ENCODE measurements at places on chromosomes 4 and X. TPM values are rescaled to one million over a fixed set of nuclear protein-coding genes. Genes with fewer than 3 reads are reported as not detected.

Gene RAI2
- polyA plus RNA-seq: 3.7 TPM

Gene IL13RA1
- 52.4 TPM for polyA plus RNA-seq

Gene TDO2
- polyA plus RNA-seq: 5.4 TPM

Gene HPRT1
- polyA plus RNA-seq: 46.0 TPM

Gene SATL1
- not detected for polyA plus RNA-seq

Gene CFI
- 1.2 TPM for polyA plus RNA-seq
